Uterine smooth muscle cell (primary cell): ENCODE measurements at places on chromosomes 6 and 20. TPM values are rescaled to one million over a fixed set of nuclear protein-coding genes. Genes with fewer than 3 reads are reported as not detected.

The MAPK14 gene
- 69.8 and 71.7 TPM in 2 replicates for total RNA-seq

The FAM83C gene
- total RNA-seq, result not detected in 2 replicates

The CUL7 gene
- total RNA-seq, result 58.9 and 83.6 TPM in 2 replicates

The TSHZ2 gene
- 1.2 and 1.5 TPM in 2 replicates for total RNA-seq

The SMPD2 gene
- 8.3 and 13.7 TPM in 2 replicates for total RNA-seq

The PHIP gene
- total RNA-seq, result 28.2 and 32.2 TPM in 2 replicates

The GGT7 gene
- total RNA-seq, result 8.5 and 18.2 TPM in 2 replicates

The BMP6 gene
- 0.55 and 3.7 TPM in 2 replicates for total RNA-seq

The BMP2 gene
- 5.0 and 13.5 TPM in 2 replicates for total RNA-seq

The GPR63 gene
- total RNA-seq, result 0.44 and 0.50 TPM in 2 replicates

The PRRC2A gene
- 42.2 and 46.1 TPM in 2 replicates for total RNA-seq

The PPDPF gene
- total RNA-seq, result 22.7 and 36.0 TPM in 2 replicates

The TGM3 gene
- not detected in 2 replicates for total RNA-seq

The OR2H2 gene
- not detected in 2 replicates for total RNA-seq

The IPCEF1 gene
- under 0.01 and 0.77 TPM in 2 replicates for total RNA-seq

The ID4 gene
- 15.8 and 18.6 TPM in 2 replicates for total RNA-seq

The CCN2 gene
- 18.2 and 51.6 TPM in 2 replicates for total RNA-seq

The KPNA5 gene
- total RNA-seq, result 12.4 and 15.6 TPM in 2 replicates

The HLA-DRB5 gene
- total RNA-seq, result not detected in 2 replicates

The YIPF3 gene
- total RNA-seq, result 72.5 and 97.2 TPM in 2 replicates

The OLIG3 gene
- total RNA-seq, result not detected in 2 replicates

The LHFPL5 gene
- not detected in 2 replicates for total RNA-seq

The AIF1 gene
- total RNA-seq, result not detected in 2 replicates

The BACH2 gene
- total RNA-seq, result 0.12 and 0.55 TPM in 2 replicates

The RHAG gene
- not detected in 2 replicates for total RNA-seq

The MYMX gene
- total RNA-seq, result not detected in 2 replicates

The PI16 gene
- total RNA-seq, result 0.11 and 0.75 TPM in 2 replicates

The STX11 gene
- total RNA-seq, result 0.37 and 0.77 TPM in 2 replicates

The MAS1 gene
- not detected in 2 replicates for total RNA-seq

The ARFGEF3 gene
- total RNA-seq, result 0.55 and 1.7 TPM in 2 replicates

The RSPH4A gene
- total RNA-seq, result 0.11 and 0.12 TPM in 2 replicates

The CALHM5 gene
- total RNA-seq, result 1.00 and 3.0 TPM in 2 replicates
